CD4-positive, alpha-beta T cell treated with Interleukin-6 for 4 hours (primary cell): ENCODE measurements at places on chromosomes 16 and 17.

DNA sequence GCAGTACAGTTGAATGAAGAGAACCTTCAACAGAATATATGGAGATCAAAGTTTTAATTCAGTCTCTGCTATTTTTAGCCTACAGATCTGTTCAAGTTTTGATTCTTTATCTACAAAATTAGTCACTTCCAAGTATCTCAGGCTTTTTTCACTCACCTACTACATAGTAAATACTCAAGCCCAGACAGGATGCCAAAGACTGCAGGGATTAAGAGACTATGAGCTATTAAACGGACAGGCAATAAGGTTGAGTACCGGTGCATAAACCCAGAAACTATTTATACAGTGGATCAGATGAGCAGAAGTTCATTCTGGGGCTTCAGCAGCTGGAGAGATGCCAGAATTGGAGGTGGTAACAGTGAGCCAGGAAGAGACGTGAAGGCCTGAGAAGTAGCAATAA, 18.7 kb upstream of the OR3A1 start:
- no peak for DNase-seq

DNA sequence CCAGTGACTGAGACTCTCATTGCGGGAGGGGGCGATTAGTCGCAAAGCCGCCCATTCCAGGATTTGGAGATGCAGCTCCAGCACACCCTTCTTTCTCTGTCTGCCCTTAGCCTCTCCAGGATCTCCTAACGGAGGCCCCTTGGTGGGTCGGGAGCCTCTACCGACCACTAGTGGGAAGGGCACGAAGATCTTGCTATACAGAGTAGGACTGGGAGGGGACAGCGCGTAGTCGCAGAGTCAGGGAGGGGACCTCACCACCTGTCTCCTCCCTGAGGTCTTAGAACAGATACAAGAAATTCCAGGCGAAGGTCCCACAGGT, 588 bp upstream of the SMTNL2 start:
- DNase-seq, result peak; percentile 9

DNA sequence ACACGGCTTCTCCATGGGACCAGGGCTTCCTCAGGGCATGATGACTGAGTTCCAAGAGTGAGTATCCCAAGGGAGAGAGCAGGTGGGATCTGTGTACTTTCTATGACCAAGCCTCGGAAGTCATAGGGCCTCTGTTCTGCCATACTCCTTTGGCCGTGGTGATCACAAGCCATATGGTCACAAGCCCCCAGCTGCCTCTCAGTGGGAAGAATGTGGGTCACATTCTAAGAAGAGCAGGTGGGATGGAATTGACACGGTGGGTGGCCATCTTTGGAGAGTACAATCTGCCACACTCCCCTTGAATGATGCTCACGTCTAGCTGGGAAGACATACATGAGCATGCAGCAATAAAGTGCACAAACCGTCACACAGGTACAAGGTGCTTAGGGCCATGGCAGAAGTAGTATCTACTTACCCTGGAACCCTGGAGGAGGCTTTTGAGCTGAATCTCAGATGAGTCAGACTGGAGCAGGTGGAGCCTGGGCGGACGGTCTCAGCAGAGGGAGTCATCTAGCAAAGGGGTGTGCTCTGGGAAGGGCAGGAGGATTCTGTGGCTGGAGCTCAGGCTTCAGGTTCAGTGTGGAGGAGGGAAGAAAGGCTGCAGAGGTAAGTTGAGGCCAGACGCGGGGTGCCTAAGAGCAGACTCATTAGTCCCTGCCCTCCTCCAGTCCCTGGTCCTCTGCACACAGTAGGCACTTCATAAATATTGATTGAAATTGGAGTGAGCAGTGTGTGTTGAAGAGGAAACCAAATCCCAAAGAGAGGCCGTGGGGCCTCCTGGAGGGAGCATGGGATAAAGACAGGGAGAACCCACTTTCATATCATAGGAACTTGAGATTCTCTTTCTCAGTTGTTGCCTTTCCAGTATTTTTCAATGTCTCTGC, 26.6 kb downstream of the GOSR2 start:
- no peak for DNase-seq

GRCh38 chr17:77248216-77249114, 107.7 kb downstream of the SEC14L1 start:
- no peak for DNase-seq

DNA sequence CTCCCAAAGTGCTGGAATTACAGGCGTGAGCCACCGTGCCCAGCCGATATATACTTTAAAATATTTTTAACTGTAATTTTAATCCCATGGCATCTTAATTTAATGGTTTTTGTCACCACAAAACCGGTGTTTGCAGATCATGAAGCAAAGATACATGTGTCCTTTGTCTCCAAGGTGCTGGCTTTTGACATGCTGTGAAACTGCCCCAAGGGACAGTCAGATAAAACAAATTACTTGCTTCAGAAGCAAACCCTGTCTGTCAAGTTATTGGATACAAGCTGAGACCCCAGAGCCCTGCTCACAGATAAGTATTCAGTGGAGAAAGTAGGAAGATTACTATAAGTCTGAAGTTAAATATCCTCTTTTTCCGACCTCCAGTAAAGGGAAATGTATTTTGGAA, 39.8 kb downstream of the ARL4D start:
- DNase-seq, result no peak

DNA sequence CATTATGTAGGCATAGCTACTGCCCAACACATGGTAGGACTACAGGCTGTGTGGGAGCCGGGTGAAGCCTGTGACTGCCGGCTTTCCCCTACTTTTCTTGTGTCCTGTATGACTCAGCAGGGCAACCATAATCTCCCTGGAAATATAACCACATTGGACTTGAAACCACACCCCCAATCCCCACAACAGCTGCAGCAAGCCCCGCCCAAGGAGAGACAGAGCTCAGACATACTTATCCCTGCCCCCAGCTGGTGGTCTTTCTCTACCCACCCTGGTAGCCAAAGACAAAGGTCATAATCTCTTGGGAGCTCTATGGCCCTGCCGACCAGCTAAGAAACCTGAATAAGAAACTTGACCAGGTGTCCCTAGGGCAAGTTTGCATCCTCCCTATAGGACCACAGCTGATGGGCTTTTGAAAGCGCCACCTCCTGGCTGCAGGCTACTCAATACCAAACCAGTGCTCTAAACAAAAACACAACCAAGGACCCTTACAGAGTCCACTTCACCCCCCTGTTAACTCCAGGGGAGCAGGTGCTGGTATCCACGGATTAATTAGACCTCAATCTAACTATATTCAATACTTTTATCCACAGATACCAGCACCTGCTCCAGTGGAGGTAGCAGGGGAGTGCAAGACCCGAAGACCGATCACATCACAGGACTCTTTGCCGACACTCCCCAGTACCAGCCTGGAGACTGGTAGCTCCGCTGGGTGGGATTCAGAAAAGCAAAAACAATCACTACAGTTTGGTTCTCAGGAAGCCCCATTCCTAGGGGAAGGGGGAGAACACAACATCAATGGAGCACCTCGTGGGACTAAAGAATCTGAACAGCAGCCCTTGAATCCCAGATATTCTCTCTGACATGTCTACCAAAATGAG, 91.2 kb downstream of the IRX5 start:
- DNase-seq, result no peak

GRCh38 chr17:4566785-4567184, 6.4 kb upstream of the GGT6 start:
- peak; percentile 47 for DNase-seq

DNA sequence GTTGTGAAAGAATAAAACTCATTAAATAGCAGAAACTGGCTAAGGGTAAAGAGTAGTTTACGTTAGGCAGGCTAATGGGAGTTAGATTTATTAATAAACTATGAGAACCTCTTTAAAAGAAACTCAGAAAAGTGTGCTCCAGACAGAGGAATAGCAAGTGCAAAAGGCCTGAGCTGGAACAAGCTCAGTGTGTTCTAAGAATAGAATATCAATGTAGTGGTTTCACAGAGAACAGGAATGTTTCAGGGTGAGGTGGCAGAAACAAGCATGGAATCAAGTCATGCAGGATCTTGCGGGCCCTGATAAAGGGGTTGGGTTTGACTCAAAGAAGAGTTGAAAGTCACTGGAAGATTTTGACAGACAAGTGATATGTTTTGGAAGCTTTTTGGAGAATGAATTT, 164.0 kb upstream of the HS3ST3A1 start:
- DNase-seq, result no peak

DNA sequence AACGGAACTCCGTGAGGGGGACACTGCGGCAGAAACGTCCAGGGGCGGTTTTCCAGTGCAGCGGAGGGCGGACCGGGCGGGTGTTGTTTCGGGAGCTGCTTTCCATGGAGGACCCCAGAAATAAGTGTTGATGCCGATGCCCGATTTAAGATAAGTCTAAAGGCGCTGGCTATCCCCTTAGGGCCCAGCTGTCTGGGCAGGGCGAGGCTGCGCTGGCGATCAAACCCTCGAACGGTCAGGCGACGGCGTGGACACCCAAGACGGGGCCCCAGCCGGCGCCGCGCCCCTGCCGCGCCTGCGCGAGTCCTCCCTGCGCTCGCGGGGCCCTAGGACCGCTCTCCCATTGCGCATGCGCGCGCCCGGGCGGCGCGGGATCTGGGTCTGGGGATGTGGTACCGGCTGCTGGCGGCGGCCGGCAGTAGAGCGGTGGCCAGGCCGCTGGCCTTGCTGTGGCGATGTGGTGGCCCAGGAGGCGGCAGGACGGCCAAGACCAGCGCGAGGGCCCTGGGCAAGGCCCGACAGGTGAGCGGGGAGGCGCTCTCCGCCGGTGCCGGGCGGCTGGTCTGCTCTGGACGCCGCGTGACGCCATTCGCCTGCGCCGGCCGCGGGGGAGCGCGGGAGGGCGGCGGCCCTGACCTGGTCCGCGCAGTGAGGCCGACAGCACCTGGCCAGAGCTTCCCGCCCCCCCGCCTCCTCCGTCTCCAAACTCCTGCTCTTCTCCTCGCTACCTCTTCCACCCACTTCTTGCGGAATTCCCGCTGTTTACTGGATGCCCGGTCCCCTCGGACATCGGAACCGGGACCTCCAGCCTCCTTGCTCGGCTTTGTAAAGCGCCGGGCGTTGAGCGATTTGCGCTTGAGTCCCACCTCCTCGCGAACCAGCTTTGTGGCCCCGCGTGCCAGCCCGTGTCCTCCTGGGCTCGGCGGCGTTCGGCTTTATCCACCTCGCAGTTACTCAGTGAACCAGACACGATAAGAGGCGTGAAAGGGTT, 24.0 kb downstream of the DEF8 start:
- DNase-seq, result peak; percentile 93

DNA sequence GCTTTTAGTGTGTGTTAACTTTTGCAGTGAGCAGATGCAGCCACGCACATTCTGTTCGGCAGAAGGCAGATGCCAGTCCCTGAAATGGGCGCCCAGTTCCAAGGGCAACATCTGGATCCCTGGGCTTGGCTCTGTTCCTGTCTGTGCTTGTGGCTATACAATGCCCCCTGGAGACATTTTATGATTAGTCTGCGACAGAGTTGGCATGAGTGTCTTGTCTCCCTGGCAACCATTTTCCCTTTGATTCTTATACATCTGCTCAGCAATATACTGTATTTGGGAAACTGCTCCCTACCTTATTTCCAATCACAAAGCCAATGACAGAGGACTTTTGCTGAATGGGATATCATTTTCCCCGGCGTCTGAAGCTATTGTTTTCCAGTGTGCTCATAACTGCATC, 1629.5 kb upstream of the GOT2 start:
- no peak for DNase-seq

DNA sequence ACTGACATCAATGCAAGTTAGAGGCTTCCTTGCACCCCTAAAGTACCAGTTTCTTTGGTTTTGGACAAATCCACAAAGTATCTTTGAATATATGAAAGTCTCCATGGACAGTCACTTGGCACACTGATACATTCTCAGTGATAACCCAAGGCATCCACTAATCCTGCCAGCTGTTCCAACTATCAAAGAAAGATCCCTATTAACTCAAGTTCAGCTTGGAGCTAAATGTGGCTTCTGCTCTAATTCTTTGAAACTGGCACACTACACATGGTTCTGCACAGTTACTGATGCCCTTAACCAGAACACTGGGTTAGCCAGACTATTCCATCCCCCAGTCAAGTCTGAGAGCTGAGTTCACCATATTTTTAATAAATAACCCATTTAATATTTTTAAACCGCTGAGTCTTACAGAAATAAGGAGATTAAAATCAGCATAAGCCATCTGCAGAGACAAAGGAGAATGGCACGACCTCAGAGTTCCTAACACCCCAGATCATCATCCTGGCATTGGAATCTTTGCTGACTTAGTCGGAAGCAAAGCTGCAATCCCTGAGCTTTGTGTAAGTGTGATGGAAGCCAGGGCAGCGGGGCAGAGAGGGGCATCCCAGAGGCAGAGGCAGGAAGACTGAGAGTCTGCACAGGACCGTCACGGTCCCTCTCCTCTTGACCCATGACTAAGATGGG, 6.3 kb downstream of the CACNG1 start:
- DNase-seq, result no peak

GRCh38 chr17:7176841-7177190, 2.4 kb downstream of the ASGR1 start:
- no peak for DNase-seq

GRCh38 chr17:37718324-37719048, 26.4 kb downstream of the HNF1B start:
- DNase-seq, result no peak

- DNase-seq, result no peak
These were observed 111.7 kb downstream of the IRF8 start for GRCh38 chr16:86010680-86011141.

DNA sequence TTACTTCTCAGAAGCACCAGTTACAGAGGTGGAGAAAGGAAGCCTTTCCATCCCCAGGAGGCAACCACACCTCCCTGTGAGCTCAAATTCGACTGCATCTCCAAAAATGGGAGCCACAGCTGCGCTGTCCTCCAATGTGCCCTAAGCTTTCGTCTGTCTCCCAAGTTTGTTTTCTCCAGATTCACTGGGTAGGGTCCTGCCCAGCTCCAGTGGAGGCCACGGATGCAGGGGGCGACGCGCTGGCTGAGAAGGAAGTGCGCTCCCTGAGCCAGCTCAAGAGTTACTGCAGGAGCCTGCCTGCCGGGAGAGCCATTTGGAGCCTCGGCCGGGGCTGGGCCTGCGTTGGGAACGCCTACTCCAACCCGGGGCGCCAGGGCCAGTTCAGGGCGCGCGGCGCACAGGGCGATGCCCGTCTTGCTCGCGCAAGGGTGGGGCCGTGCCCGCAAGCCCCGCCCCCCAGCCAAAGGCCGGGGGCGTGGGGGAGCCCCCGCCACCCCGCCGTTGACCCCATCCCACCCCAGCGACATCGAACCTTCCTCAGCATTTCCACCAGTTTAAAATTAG, 19.5 kb downstream of the SIAH1 start:
- peak; percentile 80 for DNase-seq

DNA sequence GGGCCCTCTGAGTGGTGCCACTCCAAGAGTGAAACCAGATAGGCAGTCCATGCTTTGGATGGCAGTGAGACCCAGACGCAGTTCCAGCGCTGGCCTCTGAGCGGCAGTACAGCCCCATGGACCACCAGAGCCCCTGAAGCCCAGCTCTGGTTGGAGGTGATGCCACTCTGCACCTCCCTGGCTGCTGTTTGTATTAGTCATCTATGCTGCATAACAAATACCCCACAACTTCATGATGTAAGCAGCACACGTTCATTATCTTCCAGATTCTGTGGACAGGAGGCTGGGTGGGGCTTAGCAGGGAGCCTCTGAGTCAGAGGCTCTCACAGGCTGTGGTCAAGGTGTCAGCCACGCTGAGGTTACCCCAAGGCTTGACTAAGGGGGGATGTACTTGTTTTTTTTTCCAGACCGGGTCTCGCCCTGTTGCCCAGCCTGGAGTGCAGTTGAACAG, 5.1 kb upstream of the NME4 start:
- peak; percentile 78 for DNase-seq
